ENCODE measurements at places on chromosomes 6 and 20. TPM values are rescaled to one million over a fixed set of nuclear protein-coding genes. Genes with fewer than 3 reads are reported as not detected.

The VWA7 gene
- 0.19 TPM for total RNA-seq

The KIFC1 gene
- 14.0 TPM for total RNA-seq

The LY6G5B gene
- 2.3 TPM for total RNA-seq

The DAAM2 gene
- 0.16 TPM for total RNA-seq

The SEL1L2 gene
- total RNA-seq, result not detected

The RPP21 gene
- 66.9 TPM for total RNA-seq

The HLA-DQB1 gene
- 17.6 TPM for total RNA-seq

The ULBP3 gene
- 4.6 TPM for total RNA-seq

The ADTRP gene
- total RNA-seq, result 75.8 TPM
